Effector memory CD4-positive, alpha-beta T cell (primary cell): ENCODE measurements at places on chromosomes 16 and 17.

DNA sequence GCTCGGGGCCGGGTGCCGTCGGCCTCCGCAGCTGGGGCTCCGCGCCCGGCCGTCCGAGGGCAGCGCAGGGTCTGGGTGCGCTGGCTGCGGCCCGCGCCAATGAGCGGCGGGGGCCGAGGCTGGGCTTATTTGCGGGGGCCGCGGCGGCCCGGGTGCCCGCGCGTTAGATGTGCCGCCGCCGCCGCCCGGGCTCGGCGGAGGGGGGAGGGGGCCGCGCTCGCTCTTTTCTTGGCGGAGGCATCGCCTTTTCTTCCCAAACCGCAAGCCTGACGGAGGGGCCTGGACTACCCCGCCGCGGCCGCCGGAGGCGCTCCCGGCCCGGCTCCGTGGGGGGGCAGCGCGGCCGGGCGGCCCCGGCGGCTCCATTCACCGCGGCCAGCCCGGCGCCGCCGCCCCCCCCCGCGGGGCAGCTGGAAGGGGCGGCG, at the start of gene NOTUM:
TSS of gene NOTUM (minus strand) at position 101 of the 425 bp plus-strand sequence. CDS start 278 bp downstream, outside the sequence.
- peaks cover 35% of the 10 kb centered on the region for H3K27me3 ChIP-seq
- H3K4me3 ChIP-seq, result peak within 1 kb of the TSS; percentile 45
- H3K4me1 ChIP-seq, result peaks cover 17% of the 10 kb centered on the region
- H3K27ac ChIP-seq, result no peak within 1 kb of the TSS
- DNase-seq, result no peak
- no peaks in the 10 kb centered on the region for H3K36me3 ChIP-seq

- H3K4me1 ChIP-seq, result no peaks in the 10 kb centered on the region
- no peak for DNase-seq
- H3K36me3 ChIP-seq, result no peaks in the 10 kb centered on the region
Observed at GRCh38 chr16:5972747-5973146, 875.2 kb upstream of the EEF2KMT start.

GRCh38 chr16:65937455-65937854, 429.0 kb upstream of the CDH5 start:
- H3K4me3 ChIP-seq, result no peak overlapping the region
- H3K27me3 ChIP-seq, result no peaks in the 10 kb centered on the region
- H3K36me3 ChIP-seq, result no peaks in the 10 kb centered on the region
- no peaks in the 10 kb centered on the region for H3K4me1 ChIP-seq

DNA sequence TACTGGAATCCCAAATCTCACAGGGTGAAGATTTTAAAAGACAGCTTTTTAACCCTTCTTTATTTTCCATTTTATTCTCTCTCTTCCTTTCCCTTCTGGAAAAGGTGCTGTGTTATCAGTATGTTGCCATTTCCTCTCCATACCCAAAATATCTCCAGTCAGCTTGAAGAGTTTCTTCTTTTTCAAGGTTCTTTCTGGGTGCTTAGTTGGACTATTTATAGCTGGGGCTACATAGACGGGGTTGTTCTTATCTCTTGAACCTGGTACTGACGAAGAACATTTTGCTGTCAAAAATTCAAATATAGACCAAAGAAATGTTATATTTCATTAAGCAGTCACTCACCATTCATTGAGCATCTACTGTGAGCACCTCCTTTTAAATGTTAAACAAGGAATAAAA, 48.6 kb downstream of the IST1 start:
- H3K4me1 ChIP-seq, result no peaks in the 10 kb centered on the region
- no peaks in the 10 kb centered on the region for H3K36me3 ChIP-seq
- no peak for DNase-seq
- H3K4me3 ChIP-seq, result no peak overlapping the region

GRCh38 chr17:73938706-73939105, 264.8 kb upstream of the RPL38 start:
- H3K27ac ChIP-seq, result no peak overlapping the region
- no peaks in the 10 kb centered on the region for H3K36me3 ChIP-seq
- no peaks in the 10 kb centered on the region for H3K4me1 ChIP-seq
- DNase-seq, result no peak
- H3K27me3 ChIP-seq, result no peaks in the 10 kb centered on the region
- H3K4me3 ChIP-seq, result no peak overlapping the region

- DNase-seq, result no peak
- H3K4me1 ChIP-seq, result no peaks in the 10 kb centered on the region
- no peaks in the 10 kb centered on the region for H3K27me3 ChIP-seq
- H3K4me3 ChIP-seq, result no peak overlapping the region
- peaks cover 67% of the 10 kb centered on the region for H3K36me3 ChIP-seq
- no peak overlapping the region for H3K27ac ChIP-seq
Observed at GRCh38 chr16:70784692-70785555, 16.0 kb downstream of the VAC14 start.

DNA sequence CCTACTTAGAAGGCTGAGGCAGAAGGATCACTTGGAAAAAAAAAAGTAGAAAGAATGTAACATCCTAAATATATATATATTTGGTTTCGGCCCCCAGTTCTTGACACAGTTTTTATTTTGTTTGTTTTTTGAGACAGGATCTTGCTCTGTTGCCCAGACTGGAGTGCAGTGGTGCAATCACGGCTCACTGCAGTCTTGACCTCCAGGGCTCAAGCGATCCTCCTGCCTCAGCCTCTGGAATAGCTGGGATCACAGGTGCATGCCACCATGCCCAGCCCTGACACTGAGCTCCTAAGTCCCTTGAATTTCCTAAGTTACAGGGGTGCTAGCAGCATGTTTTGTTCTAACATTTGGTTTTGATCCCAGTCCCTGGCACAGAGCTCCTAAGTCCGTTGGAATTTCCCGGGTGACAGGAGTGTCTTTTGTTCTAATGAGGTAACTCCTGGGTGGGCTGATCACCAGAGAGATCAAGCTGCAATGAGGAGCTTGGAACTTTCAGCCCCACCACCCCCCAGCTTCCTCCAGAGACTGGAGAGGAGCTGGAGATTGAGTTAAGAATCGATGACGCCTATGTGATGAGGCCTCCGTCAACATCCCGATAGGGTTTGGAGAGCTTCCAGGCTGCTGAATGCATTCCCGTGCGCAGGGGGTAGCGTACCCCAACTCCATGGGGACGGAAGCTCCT, 20.0 kb downstream of the MXRA7 start:
- no peaks in the 10 kb centered on the region for H3K36me3 ChIP-seq
- H3K27me3 ChIP-seq, result no peaks in the 10 kb centered on the region
- H3K4me3 ChIP-seq, result no peak overlapping the region
- no peak for DNase-seq
- H3K4me1 ChIP-seq, result no peaks in the 10 kb centered on the region

GRCh38 chr17:28433721-28434120, 27.7 kb upstream of the SLC46A1 start:
- H3K27me3 ChIP-seq, result no peaks in the 10 kb centered on the region
- no peak overlapping the region for H3K27ac ChIP-seq

DNA sequence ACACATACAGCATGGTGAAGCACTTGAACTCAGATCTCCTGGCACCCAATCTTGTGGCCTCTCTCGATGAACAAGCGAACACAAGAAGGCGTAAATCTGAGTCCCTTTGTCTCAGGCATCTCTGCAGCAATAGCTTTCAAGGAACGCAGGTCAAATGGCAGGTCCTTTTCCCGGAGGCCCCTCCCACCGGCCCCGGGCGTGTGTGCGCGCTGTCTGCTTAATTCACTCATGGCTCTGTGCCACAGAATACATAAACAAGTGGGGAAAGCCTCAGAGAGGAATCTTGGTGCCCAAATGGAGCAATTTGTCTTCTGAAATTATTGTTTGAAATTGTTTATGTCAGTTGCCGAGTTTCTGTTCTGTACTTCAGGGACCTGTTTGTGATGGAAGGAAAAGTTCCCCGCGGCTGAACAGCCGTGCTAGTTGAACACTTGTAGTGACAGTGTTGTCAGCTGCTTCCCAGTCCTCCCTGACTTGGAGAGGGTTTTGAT, 14.8 kb downstream of the MYOCD start:
- no peaks in the 10 kb centered on the region for H3K36me3 ChIP-seq
- no peak overlapping the region for H3K4me3 ChIP-seq
- no peaks in the 10 kb centered on the region for H3K4me1 ChIP-seq
- no peaks in the 10 kb centered on the region for H3K27me3 ChIP-seq

DNA sequence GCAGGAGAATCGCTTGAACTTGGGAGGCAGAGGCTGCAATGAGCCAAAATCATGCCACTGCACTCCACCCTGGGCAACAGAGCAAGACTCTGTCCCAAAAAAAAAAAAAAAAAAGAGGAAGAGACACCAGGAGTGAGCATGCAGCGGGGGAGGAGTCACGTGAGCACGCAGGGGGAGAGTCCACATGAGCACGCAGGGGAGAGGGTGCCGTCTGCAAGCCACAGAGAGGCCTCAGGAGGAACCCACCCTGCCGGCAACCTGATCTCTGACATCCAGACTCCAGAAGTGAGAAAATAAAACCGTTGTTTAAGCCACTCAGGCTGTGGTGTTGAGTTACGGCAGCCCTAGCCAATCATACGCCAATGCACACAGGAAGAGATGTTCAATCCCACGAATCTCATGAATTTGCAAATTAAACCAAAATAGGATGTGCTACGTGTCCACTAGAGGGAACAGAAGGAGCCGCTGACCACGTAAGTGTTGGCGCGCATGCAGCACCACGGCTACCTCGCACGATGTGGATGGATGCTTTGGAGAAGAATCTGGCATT, 42.2 kb downstream of the CCDC57 start:
- no peak for DNase-seq
- no peak overlapping the region for H3K4me3 ChIP-seq
- H3K36me3 ChIP-seq, result no peaks in the 10 kb centered on the region
- no peak overlapping the region for H3K27ac ChIP-seq
- no peaks in the 10 kb centered on the region for H3K27me3 ChIP-seq

DNA sequence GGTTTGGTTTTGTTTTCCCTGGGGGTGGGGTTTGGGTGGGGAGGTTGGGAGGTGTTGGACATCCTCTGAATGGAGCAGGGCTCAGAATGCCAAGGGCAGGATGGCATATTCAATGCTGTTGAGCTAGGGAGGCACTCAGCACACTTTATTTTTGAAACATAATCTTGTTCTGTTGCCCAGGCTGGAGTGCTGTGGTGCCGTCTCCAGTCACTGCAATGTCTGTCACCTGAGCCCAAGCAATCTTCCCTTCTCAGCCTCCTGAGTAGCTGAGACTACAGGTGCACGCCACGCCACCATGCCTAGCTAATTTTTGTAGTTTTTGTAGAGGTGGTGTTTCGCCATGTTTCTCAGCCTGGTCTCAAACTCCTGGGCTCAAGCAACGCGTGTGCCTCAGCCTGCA, 186.1 kb downstream of the RPTOR start:
- no peak for DNase-seq
- peak overlapping the region; percentile 57 for H3K27ac ChIP-seq
- H3K4me3 ChIP-seq, result no peak overlapping the region
- H3K4me1 ChIP-seq, result peaks cover 10% of the 10 kb centered on the region
- H3K27me3 ChIP-seq, result no peaks in the 10 kb centered on the region

GRCh38 chr17:42779936-42780850, at the start of gene WNK4:
TSS of gene WNK4 (plus strand) at chr17:42780610. CDS start at chr17:42780699, 89 bp downstream.
- no peak within 1 kb of the TSS for H3K27ac ChIP-seq
- H3K4me1 ChIP-seq, result peaks cover 19% of the 10 kb centered on the region
- DNase-seq, result no peak
- peaks cover 50% of the 10 kb centered on the region for H3K27me3 ChIP-seq
- H3K36me3 ChIP-seq, result peaks cover 34% of the 10 kb centered on the region
